ENCODE measurements at places on chromosomes 4 and X. TPM values are rescaled to one million over a fixed set of nuclear protein-coding genes. Genes with fewer than 3 reads are reported as not detected.

RNF128 gene
- not detected for polyA plus RNA-seq

GRCh38 chrX:108091878-108092291, 307 bp downstream of the ATG4A start:
- H3K27ac ChIP-seq: peak overlapping the region; percentile 82
- DNase-seq: peak; percentile 0
- H3K27me3 ChIP-seq: no peaks in the 10 kb centered on the region
- peaks cover 10% of the 10 kb centered on the region for H3K4me1 ChIP-seq

DNA sequence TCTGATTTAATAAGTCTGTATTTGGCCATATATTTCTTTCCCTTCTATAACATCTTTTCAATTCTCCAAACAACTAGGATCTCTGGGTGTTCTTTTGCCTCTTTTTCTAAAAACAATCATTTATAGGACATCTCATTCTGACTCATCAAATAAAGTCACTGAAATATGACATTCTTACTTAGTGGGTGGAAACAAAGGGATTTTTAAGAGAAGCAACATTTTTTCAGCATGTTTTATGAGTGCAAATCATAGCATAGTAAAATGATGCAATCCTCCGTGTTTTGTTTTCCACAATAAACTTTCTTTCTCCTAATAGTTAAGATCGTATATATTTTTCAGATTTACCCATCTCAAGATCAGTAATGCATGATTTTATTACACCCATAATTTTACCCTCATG, 179.8 kb downstream of the SPCS3 start:
- H3K4me1 ChIP-seq: no peaks in the 10 kb centered on the region
- H3K4me3 ChIP-seq: no peak overlapping the region
- H3K36me3 ChIP-seq: no peaks in the 10 kb centered on the region

- DNase-seq: peak; percentile 38
- H3K36me3 ChIP-seq: no peaks in the 10 kb centered on the region
- H3K27me3 ChIP-seq: no peaks in the 10 kb centered on the region
- no peaks in the 10 kb centered on the region for H3K4me1 ChIP-seq
- H3K27ac ChIP-seq: no peak overlapping the region
- H3K4me3 ChIP-seq: no peak overlapping the region
Measured at GRCh38 chr4:156378033-156378665, 424.5 kb upstream of the CTSO start.

FRMD7 gene
- not detected for polyA plus RNA-seq

SPIN2A gene
- polyA plus RNA-seq: not detected

ZCCHC12 gene
- not detected for polyA plus RNA-seq

- H3K4me3 ChIP-seq: peak within 1 kb of the TSS; percentile 44
- no peak for DNase-seq
- no peaks in the 10 kb centered on the region for H3K4me1 ChIP-seq
- H3K27me3 ChIP-seq: peaks cover 2% of the 10 kb centered on the region
Measured at GRCh38 chrX:51332188-51332942, at the start of gene NUDT10. TSS of gene NUDT10 (plus strand) at chrX:51332822. CDS start at chrX:51332966, 144 bp downstream.

MSANTD1 gene
- polyA plus RNA-seq: not detected

DNA sequence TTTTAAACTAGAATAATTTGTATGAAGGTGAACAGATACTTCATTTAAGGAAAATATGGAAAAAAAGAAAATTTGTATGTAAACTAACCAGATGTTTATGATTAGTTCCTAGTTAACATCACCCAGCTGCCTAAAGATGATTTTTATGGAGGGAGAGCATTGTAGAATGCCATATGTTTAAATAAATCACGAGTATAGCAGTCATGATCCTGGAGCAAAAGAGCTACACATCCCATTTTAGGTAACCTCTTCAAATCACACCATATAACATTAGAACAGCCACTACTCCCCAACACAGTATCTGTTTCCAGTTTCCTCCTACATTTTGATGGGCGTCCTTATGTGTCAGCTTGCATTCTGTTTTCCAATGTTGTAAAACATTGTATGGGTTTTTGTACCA, 571.9 kb upstream of the FAM241A start:
- no peak for DNase-seq
- no peaks in the 10 kb centered on the region for H3K36me3 ChIP-seq
- H3K27ac ChIP-seq: no peak overlapping the region
- no peaks in the 10 kb centered on the region for H3K27me3 ChIP-seq

- H3K27ac ChIP-seq: no peak overlapping the region
- H3K27me3 ChIP-seq: no peaks in the 10 kb centered on the region
- no peaks in the 10 kb centered on the region for H3K4me1 ChIP-seq
- no peak overlapping the region for H3K4me3 ChIP-seq
- H3K36me3 ChIP-seq: no peaks in the 10 kb centered on the region
Measured at GRCh38 chr4:103424853-103425252, 226.7 kb upstream of the CENPE start.

DNA sequence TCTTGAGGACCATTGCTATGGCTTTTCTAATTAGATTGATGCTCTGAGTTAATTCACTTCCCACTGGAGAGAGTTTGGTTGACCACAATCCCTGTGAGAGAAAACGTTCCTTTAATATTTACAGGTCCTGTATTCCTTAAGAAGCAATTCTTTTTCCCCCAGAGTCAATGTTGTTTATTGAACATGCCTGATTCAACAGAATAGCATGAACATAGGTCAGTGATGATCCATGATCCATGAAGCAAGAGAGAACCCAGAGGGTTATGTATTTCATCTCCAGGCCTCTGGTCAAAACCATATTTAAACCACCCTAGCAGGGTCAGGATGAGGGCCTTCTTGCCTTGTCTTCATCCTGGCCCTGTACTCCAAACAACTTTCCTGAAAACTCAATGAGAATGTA, 39.4 kb upstream of the EFHC2 start:
- H3K36me3 ChIP-seq: no peaks in the 10 kb centered on the region
- no peak for DNase-seq
- H3K4me1 ChIP-seq: no peaks in the 10 kb centered on the region
- H3K4me3 ChIP-seq: no peak overlapping the region
- H3K27ac ChIP-seq: no peak overlapping the region

DNA sequence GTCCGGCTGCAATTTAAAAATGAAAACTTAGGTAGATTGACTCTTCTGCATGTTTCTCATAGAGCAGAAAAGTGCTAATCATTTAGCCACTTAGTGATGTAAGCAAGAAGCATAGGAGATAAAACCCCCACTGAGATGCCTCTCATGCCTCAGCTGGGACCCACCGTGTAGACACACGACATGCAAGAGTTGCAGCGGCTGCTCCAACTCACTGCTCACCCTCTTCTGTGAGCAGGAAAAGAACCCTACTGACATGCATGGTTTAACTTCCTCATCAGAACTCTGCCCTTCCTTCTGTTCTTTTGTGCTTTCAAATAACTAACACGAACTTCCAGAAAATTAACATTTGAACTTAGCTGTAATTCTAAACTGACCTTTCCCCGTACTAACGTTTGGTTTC, 41.0 kb downstream of the MAP7D3 start:
- no peak for DNase-seq
- peak overlapping the region; percentile 55 for H3K27ac ChIP-seq

DNA sequence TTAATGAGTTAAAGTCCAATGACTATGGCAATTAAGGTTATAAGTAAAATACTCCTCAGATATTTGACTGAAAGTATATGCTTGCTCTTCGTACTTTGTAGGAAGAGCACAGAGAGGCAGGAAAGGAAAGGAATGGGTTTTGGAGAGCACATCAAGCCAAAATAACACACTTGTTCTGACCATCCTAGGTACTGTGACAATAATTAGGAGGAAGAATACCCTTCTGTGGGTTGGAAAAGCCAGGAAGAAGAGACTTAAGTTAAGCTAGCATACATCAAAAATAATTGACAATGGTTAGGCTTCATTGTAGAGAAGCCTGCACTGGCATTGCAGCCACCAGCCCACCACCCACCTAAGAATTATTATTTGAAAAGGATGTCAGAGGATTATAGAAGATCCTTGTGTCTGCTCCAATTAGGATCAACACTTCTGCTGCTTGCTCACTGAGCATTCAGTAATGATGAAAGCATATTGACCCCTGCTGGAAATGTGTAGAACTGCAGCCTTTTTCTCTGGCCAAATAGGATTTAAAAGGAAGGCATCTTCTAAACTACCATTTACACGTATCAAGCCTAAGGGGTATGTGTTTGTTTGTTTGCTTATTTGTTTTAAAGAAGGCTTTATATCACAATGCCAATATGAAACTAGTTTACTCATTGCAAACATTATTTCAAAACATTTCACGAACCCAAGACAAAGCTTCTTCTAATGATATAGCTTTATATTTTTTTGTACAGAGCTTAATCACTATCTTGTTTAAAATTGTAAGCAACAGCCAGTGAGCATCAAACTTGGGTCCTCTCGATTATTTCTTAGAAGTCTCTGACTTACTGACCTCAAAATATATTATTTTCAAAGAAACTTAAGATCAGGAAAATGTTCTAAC, 286.2 kb upstream of the TET2 start:
- H3K27ac ChIP-seq: no peak overlapping the region
- H3K36me3 ChIP-seq: no peaks in the 10 kb centered on the region
- no peaks in the 10 kb centered on the region for H3K27me3 ChIP-seq
- no peak overlapping the region for H3K4me3 ChIP-seq
- DNase-seq: peak; percentile 57
- H3K4me1 ChIP-seq: no peaks in the 10 kb centered on the region

DNA sequence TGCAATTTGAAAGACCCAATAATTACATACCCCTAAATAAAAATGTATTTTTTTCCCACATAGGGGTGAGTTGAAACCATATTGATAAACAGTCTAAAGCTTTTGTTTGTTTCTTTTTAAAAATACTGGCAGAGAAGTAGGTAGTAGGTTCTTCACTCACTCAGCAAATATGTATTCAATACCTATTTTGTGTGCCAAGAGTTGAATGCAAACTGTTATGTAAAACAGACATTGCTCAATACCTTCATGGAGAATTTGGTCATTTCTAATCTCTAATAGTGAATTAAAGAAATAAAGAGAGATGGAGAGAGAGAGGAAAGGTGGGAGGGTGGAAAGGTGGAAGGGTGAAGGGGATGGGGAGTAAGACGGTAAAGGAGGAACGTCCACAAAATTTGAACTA, 589.9 kb upstream of the GNPDA2 start:
- H3K4me3 ChIP-seq: no peak overlapping the region
- H3K36me3 ChIP-seq: no peaks in the 10 kb centered on the region
- no peak for DNase-seq
- H3K27me3 ChIP-seq: no peaks in the 10 kb centered on the region

GRCh38 chrX:71910986-71911730, 513 bp downstream of the NHSL2 start:
- no peaks in the 10 kb centered on the region for H3K36me3 ChIP-seq
- H3K4me3 ChIP-seq: no peak overlapping the region
- peaks cover 57% of the 10 kb centered on the region for H3K27me3 ChIP-seq
- DNase-seq: no peak
- H3K27ac ChIP-seq: no peak overlapping the region

DNA sequence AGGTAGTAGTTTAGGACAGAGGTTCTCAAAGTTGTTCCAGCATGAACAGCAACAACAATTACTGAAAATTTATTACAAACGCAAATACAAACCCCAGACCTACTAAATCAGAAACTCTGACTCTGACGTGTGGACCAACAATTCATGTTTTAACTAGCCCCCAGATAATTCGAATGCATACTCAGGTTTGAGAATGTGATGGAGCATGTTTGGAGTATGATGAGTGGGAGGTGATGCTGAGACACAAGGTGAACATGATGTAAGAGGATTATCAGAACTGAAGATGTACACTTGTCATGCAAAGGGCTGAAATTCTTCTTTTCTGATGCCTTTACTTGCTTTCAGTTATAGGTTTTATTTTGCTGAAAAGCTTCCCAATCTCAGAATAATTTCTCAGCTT, 323.0 kb downstream of the INPP4B start:
- H3K36me3 ChIP-seq: no peaks in the 10 kb centered on the region
- H3K27ac ChIP-seq: no peak overlapping the region
- H3K4me1 ChIP-seq: no peaks in the 10 kb centered on the region
- H3K27me3 ChIP-seq: no peaks in the 10 kb centered on the region
- H3K4me3 ChIP-seq: no peak overlapping the region

- no peaks in the 10 kb centered on the region for H3K27me3 ChIP-seq
- H3K27ac ChIP-seq: no peak overlapping the region
- H3K4me1 ChIP-seq: no peaks in the 10 kb centered on the region
- DNase-seq: no peak
Measured at GRCh38 chrX:26851981-26852380, 611.2 kb downstream of the PPP4R3C start.

- no peaks in the 10 kb centered on the region for H3K27me3 ChIP-seq
- no peak overlapping the region for H3K4me3 ChIP-seq
- peaks cover 4% of the 10 kb centered on the region for H3K4me1 ChIP-seq
- no peak for DNase-seq
Measured at GRCh38 chr4:4990857-4991540, 28.3 kb downstream of the CYTL1 start.

DNA sequence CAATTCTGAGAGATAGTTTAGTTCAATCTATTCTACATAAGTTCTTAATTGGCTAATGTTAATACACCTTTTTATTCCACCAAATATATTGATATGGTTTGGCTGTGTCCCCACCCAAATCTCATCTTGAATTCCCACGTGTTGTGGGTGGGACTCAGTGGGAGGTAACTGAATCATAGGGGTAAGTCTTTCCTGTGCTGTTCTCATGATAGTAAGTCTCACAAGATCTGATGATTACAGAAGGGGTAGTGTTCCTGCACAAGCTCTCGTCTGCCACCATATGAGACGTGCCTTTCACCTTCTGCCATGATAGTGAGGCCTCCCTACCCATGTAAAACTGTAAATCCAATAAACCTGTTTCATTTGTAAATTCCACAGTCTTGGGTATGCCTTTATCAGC, 11.3 kb downstream of the PPA2 start:
- peaks cover 9% of the 10 kb centered on the region for H3K36me3 ChIP-seq
- H3K4me1 ChIP-seq: peaks cover 21% of the 10 kb centered on the region
- DNase-seq: no peak

DNA sequence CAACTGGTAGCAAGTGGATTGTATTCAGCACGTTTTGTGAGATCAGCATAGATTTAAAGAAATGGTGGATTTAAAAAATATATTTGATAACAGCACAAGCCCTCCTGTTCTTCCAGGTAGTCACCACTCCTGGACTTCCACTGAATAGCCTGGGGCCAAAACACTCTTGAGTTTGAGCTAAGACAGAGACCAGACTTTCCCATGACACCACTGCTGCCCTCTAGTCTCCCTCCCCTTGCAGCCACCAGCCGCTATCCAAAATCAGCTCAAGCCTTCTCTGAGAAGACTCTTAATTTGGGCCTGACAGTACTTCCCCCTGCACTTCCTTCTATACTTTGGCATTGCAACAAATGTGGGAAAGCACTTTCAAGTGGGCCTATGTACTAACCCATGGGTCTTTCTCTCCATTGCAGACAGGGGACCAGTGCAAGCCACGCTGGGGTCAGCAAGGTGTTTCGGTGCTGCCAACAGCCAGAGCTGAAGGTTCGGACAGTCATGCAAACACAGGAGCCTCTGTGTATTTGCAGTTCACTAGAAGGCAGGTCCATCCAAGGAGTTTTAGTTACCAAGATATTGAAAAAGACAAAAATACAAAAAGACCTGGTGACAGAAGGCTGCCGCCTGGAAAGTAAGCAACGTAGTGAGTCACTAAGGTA, 40.5 kb upstream of the KLHL13 start:
- H3K27ac ChIP-seq: no peak overlapping the region
- H3K36me3 ChIP-seq: no peaks in the 10 kb centered on the region
- no peak for DNase-seq
- no peaks in the 10 kb centered on the region for H3K4me1 ChIP-seq
- no peaks in the 10 kb centered on the region for H3K27me3 ChIP-seq
- H3K4me3 ChIP-seq: no peak overlapping the region

Data from CD14-positive monocyte (primary cell).